ENCODE measurements at places on chromosomes 7 and 10.

DNA sequence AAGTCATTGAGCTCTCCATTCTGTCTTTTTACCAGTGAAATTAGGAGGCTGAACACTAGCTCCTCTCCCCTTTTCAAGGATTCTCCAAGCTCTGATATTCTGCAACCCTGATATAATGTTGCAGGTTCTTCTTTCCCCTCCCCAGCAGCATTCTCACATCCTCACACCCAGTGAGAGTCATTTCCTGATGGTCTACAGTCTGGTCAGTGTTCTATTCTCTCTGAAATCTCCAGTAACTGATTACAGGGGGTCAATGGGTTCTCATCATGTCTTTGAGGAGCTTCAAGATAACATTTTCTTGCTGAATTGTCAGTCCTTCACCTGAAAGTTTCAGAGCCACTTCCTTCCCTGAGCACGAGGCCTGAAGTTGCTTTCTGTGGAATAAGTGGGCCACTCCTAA lies 299.4 kb downstream of the PTEN start:
- DNase-seq = no peak

GRCh38 chr7:14836571-14837189 lies 65.9 kb downstream of the DGKB start:
- DNase-seq = peak; percentile 91

DNA sequence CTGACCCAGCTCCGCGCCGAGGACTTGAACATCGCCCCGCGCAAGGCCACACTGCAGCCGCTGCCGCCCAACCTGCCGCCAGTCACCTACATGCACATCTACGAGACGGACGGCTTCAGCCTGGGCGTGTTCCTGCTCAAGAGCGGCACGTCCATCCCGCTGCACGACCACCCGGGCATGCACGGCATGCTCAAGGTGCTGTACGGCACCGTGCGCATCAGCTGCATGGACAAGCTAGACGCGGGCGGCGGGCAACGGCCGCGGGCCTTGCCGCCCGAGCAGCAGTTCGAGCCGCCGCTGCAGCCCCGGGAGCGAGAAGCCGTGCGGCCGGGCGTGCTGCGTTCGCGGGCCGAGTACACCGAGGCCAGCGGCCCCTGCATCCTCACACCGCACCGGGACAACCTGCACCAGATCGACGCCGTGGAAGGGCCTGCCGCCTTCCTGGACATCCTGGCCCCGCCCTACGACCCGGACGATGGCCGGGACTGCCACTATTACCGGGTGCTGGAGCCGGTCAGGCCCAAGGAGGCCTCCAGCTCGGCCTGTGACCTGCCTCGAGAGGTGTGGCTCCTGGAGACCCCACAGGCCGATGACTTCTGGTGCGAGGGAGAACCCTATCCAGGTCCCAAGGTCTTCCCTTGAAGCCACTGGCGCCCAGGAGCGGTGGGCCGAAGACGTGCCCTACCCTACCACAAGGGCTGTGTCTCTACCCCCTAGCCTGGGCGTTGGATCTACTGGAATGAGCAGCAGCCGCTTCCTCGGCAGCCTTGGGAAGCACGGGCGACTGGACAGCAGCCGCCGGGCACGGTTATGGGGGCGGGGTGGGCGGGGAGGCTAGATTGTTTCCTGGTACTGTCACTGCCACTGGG lies 945 bp downstream of the ADO start:
- DNase-seq = peak; percentile 43

DNA sequence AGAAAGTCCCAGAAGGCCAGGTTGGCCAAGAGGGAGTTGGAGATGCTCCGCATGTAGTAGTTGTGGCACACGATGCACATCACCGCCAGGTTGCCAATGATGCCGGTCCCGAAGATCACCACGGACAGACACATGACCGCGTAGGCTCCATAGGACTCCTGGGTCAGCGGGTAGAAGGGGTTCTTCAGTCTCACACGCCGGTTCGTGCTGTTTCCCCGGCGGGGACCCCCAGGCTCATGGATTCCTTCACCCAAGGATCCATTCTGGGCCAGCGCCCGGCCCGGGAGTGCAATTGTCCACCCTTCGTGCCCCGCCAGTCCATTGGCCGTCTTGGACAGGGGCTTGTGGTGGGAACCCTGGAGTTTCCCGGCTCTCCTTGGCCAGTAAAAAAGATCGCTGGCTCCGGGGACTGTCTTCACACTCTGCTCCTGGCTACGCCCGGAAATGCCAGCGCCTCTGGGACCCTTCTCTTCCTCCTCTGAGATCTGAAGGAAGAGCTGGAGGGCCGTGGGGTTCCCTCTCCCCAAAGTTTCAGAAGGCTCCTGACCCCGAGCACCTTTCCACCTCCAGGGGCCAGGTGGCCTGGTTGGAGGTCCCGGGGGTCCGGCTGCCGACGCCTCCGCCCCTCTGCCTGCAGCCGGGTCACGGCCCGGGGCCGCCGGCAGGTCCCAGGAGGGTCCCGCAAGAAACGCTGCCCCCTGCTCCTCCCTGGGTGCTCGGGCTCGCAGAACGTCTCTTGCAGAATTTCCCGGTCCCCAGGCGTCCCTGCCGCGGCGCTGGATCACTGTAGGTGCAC lies 1.3 kb downstream of the GPR37 start:
- no peak for DNase-seq

DNA sequence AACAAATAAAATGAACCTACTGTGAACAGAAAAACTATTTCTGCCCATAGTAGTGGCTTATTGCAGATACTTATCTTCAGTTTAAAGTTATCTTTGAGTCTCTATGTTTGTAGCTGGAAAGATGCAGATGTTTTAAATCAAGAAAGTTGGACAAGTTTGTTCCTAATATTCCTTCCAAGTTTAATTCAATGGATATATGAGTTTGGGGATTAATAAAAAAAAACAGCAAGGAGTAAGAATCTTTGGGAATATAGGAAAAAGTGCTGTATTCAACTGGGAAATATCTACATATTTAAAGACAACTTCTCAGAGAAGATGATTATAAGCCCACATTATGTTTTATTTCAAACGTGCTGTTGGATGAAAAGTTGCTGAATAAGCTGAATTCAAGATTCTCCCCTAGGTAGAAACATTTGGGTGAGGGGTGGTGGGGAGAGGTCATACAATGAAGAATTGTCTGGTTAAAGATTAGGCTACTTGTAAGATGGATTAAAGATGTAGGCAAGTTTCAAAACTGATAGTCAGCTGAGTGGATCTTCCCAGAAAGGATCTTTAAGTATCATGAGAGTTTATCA lies 1135.2 kb downstream of the CNTNAP2 start:
- DNase-seq = no peak

DNA sequence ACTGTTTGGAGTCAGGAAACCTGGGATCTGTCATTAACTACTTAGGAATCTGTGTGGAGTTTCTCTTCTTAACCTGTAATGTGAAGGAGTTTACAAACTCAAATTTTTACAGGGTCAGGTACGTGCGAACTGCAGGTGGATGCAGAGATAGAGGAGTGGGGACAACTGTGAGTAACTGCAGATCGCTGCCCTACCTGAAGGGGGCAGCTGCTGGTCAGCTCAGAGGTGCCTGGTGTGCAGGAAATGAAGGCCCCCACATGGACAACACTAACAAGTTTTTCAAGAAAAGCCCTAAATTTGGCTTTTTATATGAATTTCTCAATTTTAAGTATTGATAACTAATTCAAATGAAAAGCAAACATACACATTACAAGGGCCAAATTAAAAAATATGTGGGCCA lies 380.0 kb downstream of the REEP3 start:
- no peak for DNase-seq
